Sigmoid colon (tissue), 7 donors: ENCODE measurements at places on chromosomes 2 and 18. TPM values are rescaled to one million over a fixed set of nuclear protein-coding genes. Genes with fewer than 3 reads are reported as not detected.

The PARD3B gene
- total RNA-seq = 42.5 TPM

The GLI2 gene
- total RNA-seq = 2.9 TPM

The ZNF804A gene
- 0.33 TPM for total RNA-seq

The TMEM198 gene
- 1.7 TPM for total RNA-seq

GRCh38 chr18:29309366-29309765, 1132.4 kb upstream of the CDH2 start:
- no peaks in the 10 kb centered on the region for H3K27me3 ChIP-seq
- no peak overlapping the region for H3K27ac ChIP-seq

GRCh38 chr2:226702376-226702775, 97.2 kb downstream of the IRS1 start:
- H3K27me3 ChIP-seq = no peaks in the 10 kb centered on the region
- no peaks in the 10 kb centered on the region for H3K36me3 ChIP-seq
- no peak overlapping the region for H3K4me3 ChIP-seq

DNA sequence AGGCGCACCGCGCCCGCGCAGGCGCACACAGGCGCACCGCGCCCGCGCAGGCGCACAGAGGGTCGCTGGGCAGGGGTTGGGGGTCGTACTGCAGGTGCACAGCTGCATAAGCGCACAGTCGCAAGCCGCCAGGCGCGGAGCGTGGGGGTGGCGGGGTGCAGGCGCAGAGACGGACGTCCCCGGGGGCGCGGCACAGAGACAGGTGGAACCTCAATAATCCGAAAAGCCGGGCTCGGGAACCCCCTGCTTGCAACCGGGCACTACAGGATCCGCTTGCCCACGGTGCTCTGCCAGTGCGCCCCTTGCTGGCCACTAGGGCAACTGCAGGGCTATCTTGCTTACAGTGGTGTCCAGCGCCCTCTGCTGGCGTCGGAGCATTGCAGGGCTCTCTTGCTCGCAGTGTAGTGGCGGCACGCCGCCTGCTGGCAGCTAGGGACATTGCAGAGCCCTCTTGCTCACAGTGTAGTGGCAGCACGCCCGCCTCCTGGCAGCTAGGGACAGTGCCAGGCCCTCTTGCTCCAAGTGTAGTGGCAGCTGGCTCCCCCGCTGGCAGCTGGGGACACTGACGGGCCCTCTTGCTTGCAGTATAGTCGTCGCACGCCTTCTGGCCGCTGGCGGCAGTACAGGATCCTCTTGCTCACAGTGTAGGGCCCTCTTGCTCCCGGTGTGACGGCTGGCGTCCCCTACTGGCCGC, 34.9 kb downstream of the FAM110C start:
- no peaks in the 10 kb centered on the region for H3K27me3 ChIP-seq
- H3K4me1 ChIP-seq = no peaks in the 10 kb centered on the region
- no peak overlapping the region for H3K27ac ChIP-seq
- DNase-seq = no peak
- no peak overlapping the region for H3K4me3 ChIP-seq
- H3K36me3 ChIP-seq = no peaks in the 10 kb centered on the region

DNA sequence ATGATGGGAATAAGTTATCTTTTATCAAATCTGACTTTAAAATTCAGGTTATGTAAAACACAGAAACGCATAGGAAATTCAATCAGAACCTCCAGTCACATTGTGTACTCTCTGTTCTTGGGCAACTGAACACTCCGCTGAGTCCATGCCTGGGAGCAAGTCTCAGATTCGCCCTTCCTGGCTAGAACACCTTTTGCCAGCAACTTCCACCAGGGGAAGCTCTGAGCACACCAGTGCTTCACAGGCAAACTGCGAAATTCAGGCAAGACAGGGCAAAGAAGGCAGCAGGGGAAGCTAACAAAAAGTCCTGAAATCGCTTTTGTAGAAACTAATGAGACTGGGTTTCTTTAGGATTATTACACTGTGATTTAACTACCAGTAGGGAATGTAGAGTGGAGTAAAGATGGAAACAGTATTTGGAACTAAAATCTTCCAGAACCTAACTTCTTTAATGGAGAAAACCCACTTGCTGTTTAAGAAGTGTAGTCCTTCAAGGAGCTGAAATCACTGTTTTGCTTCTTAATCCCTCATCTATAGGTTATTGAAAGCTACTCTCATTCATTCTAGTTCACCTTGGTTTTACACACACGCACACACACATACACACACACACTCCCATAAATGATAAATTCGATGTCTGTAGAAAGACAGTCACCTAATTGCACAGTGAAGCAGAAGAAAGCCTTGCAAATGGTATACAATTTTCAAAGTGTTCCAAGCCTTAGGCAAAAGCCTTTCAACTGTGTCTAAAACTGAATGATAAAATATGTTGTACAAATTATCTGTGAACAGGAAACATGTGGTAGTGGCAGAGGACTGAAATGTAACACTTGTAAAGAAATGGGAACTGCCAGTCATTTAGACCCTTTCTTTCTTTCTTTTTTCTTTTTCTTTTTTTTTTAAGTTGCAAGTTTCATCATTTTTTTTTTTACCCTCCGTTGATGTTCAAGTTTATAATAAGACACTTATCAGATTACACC, 214.5 kb downstream of the TMEM182 start:
- H3K27ac ChIP-seq = no peak overlapping the region
- H3K27me3 ChIP-seq = no peaks in the 10 kb centered on the region
- no peak overlapping the region for H3K4me3 ChIP-seq
- no peaks in the 10 kb centered on the region for H3K36me3 ChIP-seq
- no peak for DNase-seq

DNA sequence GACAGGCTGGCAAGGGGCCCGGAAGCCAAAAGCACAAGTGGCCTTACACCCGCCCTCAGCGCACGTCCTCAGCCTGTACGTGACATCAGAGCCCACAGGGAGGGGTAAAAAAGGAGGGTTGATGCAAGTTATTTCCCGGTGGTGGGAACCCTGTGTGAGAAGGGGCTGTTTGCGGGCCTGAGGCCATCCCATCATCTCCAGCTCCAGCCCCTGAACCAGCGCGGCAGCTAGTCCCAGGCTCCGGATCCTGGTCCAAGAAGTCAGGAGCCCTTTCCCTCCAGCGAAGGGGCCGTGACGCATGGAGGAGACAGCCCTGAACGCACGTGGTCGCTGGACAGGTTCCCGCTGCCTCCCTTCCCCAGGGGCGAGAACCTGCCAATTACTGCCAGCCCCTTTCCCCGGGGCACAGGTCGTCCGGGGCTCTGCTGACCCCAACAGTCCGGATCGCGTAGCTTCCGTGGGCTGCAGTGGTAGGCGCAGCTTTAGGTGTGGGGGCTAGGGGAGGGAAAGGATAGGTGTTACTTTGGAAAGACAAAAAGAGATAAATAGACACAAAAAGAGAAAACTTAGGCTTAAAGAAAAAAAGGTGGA, 1.3 kb upstream of the LRP2 start:
- H3K27me3 ChIP-seq = peaks cover 19% of the 10 kb centered on the region
- H3K36me3 ChIP-seq = no peaks in the 10 kb centered on the region
- H3K27ac ChIP-seq = no peak overlapping the region
- DNase-seq = no peak
- H3K4me1 ChIP-seq = peaks cover 42% of the 10 kb centered on the region

DNA sequence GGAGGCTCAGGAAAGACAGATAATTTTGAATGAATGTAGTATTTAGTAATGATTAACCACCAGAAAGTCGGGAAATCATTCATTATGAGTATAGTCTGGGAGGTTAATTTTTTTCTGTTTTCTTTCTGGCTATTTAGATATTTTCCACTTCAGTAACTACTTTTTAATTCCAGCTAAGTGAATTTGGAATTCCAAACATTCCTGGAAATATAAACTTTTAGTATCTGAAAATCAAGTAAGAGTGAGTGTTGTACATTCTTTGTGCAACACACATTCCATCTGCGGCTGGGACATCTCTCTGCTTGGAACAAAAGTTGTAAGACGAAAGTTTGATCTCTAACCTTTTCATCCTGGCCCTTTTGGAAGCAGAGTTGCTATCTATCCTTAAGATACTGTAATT, 275.7 kb upstream of the SPRED2 start:
- H3K27ac ChIP-seq = no peak overlapping the region
- DNase-seq = no peak
- no peaks in the 10 kb centered on the region for H3K27me3 ChIP-seq

DNA sequence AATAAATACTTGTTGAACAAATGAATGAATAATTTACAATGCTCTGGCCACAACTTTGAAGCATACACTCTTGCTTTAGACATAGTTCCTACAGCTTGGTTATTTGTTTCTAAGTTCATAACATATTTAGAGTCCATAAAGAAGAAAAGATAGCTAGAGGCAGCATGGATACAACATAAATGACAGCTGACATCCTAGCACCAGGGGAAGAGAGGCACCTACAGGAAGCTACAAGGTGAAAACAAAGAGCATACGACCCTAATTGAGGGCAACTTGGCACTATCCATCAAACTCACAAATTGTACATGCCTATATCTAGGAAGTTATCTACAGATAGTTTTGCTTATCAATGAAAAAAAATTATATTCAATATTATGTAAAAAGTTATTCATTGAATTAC, 88.9 kb downstream of the PLEKHM3 start:
- no peaks in the 10 kb centered on the region for H3K27me3 ChIP-seq
- H3K36me3 ChIP-seq = no peaks in the 10 kb centered on the region
- H3K4me1 ChIP-seq = peaks cover 18% of the 10 kb centered on the region
- DNase-seq = no peak
- no peak overlapping the region for H3K27ac ChIP-seq

- H3K27ac ChIP-seq = no peak overlapping the region
- no peaks in the 10 kb centered on the region for H3K36me3 ChIP-seq
- H3K27me3 ChIP-seq = no peaks in the 10 kb centered on the region
These were observed 40.3 kb downstream of the PLA2R1 start for GRCh38 chr2:160022162-160022561.

DNA sequence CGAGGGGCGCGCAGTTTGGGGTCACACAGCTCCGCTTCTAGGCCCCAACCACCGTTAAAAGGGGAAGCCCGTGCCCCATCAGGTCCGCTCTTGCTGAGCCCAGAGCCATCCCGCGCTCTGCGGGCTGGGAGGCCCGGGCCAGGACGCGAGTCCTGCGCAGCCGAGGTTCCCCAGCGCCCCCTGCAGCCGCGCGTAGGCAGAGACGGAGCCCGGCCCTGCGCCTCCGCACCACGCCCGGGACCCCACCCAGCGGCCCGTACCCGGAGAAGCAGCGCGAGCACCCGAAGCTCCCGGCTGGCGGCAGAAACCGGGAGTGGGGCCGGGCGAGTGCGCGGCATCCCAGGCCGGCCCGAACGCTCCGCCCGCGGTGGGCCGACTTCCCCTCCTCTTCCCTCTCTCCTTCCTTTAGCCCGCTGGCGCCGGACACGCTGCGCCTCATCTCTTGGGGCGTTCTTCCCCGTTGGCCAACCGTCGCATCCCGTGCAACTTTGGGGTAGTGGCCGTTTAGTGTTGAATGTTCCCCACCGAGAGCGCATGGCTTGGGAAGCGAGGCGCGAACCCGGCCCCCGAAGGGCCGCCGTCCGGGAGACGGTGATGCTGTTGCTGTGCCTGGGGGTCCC, at the start of gene ITGA4:
ITGA4 (plus strand) TSS at position 266 of the 620 bp plus-strand sequence; CDS start at position 535, 269 bp downstream.
- H3K27ac ChIP-seq = peak within 1 kb of the TSS; percentile 63
- no peaks in the 10 kb centered on the region for H3K36me3 ChIP-seq
- peaks cover 7% of the 10 kb centered on the region for H3K4me1 ChIP-seq
- H3K27me3 ChIP-seq = no peaks in the 10 kb centered on the region
- peak within 1 kb of the TSS; percentile 31 for H3K4me3 ChIP-seq
- DNase-seq = peak; percentile 82
